Transverse colon (tissue), 4 donors: ENCODE measurements at places on chromosomes 1 and 21. TPM values are rescaled to one million over a fixed set of nuclear protein-coding genes. Genes with fewer than 3 reads are reported as not detected.

The SMIM1 gene
- not detected for total RNA-seq

DNA sequence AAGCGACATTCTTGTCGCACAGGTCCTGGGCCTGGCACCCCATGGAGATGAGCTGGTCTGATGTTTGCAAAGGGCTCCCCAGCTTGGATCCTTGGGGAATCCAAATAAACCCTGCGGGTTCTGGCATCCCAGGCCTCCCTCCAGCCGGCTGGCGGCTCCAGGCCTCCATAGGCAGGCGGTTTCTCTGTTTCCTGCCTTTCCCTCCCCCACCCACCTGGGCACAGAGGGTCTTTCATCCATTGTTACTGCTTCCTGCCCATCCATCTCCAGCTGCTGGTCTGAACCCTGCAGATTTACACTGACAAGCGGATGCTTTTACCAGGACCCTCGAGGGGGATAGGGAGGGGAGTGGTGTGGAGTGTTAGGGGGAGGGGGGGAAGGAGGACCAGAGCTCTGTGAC lies 39.1 kb upstream of the ID3 start:
- no peak for DNase-seq

GRCh38 chr1:46496505-46496904 lies 6.9 kb downstream of the DMBX1 start:
- no peak for DNase-seq

The ZMYM1 gene
- 13.8 TPM for total RNA-seq

DNA sequence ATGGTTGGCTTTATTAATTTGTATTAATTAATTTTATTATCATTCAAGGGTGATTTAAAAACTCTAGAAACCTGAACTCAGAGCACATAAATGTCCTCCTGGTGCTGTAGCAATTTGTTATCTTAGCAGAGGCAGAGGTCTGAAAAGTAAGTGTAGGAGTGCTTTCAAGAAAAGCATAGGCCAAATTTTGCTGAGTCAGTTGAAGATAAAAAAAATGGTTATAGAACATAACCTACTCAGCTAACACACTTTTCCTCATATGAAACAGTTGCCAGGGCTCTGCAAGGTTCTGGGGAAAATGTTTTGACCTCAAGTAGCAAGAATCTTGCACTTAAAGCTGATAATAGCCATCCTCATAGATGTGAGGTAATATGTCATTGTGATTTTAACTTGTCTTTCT lies 53.5 kb upstream of the CHODL start:
- no peak for DNase-seq

DNA sequence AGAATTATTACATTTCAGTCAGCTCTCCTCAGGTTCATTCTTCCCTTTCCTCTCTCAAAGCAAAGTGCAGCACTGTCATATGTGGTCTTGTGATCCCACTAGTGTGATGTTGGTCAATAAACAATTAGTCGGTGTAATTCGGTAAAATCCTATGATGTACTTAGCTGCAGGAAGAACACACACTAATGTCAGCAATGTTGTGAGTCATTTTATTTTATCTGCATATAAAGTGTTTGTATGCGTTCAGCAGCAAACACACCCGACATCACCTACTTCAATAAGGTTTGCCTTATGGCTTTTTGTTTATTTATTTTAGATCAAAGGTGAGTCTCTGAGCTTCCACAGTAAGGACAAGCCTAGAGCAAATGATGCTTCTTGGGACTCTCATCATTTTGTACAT lies 47.8 kb downstream of the PTPN14 start:
- DNase-seq: no peak

The CCDC181 gene
- total RNA-seq: 0.95 TPM

The KPRP gene
- not detected for total RNA-seq

DNA sequence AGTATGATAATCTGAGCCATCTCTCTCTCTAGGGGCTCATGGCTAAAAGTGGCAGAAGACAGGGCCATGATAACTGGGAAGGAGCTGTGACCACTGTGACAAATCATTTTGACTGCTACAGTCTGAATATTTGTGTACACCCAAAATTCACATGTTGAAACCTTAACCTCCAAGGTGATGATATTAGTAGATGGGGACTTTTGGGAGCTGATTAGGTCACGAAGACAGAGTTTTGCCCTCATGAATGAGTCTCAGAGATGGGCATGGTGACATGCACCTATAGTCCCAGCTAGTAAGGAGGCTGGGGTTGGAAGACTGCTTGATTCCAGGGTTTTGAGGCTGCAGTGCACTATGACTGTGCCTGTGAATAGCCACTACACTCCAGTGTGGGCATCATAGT lies 174.9 kb downstream of the PLD5 start:
- DNase-seq: no peak

DNA sequence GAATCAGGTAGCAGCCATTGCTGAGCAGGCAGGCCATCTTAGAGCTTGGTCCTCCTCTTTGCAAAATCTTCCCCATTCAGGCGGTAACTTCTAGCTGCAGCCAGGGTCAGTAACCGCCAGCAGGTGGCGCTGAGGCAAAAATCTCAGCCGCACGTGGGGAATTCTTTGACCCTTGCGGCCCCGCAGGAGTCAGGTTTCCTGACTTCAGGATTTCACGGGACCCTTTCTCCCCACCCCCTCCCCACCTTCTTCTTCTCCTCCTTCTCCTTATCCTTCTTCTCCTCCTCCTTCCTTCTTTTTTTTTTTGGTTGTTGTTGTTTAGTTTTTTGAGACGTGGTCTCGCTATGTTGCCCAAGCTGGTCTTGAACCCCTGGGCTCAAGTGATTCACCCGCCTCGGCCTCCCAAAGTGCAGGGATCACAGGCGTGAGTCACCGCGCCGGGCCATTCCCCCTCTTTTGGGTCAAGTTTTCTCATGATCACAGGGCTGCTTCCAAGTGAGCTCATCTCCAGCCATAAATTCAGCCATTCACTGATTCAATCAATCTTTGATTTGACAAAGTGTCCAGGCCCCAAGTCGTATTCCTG lies 33.4 kb upstream of the TENT5B start:
- peak; percentile 72 for DNase-seq

GRCh38 chr1:68328490-68328889 lies 96.2 kb upstream of the WLS start:
- DNase-seq: no peak

The SLC30A1 gene
- 14.5 TPM for total RNA-seq

The ELAPOR1 gene
- total RNA-seq: 72.2 TPM

The NBPF6 gene
- 0.32 TPM for total RNA-seq

- no peak for DNase-seq
These were observed 101.1 kb upstream of the HNRNPU start for GRCh38 chr1:244965185-244966030.

DNA sequence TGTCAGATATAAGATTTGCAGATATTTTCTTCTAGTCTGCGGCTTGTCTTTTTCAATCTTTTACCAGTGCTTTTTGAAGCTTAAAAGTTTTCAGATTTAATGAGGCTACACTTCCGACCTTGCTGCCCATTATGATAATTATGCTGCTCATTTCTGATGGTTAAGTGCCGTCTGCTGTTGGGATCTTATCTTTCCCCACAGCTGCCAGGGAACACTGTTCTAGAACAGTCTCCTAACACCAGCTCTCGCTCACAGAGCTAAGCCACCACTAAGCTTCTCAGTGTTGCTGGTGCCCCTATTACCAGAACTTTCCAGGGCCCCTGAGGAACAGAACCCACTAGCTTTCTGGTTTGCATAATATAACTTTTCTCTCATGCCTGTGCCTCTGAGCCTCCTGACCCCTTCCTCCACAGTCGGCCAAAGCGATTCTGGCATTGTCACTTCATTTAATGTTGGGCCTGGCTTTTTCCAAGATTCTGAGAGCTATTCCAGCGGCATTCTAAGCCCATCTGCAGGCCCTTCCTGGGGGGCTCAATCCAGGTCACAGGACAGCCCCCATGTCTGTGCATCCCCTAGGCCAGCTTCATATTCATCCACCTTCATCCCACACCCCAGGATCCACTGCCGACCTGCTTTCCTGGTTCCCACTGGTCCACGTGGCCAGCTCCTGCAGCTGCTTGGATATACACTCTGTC lies 237.0 kb downstream of the PTPRU start:
- DNase-seq: no peak

DNA sequence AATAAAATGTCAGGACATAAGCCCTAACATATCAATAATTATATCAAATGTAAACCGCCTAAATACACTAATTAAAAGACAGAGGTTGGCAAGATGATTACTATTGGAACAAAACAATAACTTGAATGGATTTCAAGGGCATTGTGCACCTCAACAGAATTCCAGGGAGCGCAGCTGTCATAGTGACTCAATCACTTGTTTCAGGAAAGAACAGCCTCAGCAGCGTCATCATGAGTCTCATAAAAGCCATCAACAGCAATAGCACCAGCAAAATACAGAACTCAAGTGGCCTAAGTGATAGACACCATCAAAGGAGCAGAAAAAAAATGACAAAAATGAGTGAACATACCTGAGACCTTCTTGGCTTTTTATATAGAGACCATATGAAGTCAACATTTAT lies 632.7 kb upstream of the NR5A2 start:
- DNase-seq: no peak

DNA sequence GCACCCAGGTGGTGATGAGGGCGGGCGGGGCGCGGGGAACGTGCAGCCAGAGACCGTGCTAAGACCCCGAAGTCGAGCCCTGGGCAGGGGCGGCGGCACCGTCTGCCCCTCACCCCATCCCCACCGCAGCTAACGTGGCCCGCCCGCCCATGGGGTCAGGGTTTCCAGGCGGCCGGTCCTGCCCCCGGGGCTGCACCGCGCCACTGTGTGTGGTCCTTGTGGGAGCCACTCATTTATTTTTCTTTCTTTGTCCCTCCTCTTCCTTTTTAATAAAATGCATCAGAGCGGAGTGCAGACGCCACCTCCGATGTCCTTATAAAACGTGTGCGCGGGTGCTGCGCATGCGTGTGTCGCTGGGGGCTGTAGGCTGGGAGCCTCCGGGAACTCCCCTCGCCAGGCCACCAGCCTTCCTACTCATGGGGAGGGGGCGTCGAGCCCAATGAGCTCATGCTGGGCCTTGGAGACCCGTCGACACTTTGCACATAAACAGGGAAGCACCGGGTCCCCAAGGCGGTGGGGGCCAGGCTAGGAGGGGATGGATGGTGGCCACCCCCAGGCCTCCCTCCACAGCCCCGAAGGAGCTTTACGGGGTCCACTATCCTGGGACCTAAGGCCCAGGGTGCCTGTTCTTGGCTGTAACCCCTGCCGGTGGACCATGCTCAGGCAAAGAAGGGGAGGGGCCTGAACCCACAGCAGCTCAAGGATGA lies 59.9 kb downstream of the WNT9A start:
- DNase-seq: peak; percentile 59

The LEMD1 gene
- total RNA-seq: not detected

DNA sequence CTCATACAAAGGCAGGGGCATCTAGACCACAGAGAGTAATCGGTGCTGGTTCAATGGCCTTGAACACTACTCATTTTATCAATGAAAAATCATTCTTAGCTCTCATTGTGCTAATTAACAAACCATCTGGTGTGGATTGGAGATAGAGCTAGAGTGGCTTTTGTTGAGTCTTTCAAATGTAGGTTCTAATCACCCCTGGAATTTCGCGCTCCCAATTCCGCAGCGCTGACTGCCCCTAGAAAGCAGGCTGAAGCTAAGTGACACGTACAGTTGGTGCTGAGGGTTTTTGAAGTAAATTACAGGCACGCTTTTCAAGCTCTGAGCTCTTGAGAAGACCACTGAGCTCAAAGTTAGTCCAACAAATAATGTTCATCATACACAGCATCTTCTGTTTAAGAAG lies 31.2 kb upstream of the CA6 start:
- DNase-seq: no peak

The PTPN14 gene
- 9.7 TPM for total RNA-seq

DNA sequence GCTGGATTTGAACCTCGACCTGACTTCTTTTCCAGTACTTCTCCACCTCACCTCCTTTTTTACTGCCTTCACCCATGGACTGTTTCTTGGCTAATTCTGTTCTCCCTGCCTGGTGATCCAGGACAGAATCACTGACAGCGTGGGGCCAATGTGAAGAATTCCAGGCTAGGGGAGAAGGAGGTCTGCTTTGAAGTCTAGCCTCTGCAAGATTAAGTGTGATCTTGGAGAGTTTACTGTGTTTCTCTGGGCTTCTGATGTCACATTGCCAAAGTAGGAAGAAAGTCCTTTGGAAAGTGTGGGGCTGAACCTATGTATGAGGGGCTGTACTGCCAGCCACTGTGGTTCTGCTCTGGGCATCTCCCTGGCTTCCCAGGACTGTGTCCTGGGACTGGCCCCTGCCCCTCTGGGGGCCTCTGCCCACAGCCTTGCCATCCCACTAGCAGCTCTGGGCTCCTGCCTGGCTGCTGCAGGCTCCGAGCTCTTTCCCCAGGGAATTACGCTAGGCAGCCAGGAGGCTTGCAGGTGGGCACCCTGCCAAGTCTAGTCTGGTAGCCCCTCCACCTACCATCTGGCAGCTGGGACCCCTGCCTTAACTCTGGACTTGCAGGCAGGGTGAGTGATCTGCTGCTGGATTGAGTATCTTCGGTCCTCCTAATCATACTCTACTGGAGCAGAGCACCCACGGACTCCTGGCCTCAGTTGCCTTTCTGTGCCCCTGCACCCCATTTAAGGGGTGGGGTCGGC lies 52.2 kb downstream of the YARS1 start:
- DNase-seq: no peak

The PPM1J gene
- 1.7 TPM for total RNA-seq

- no peak for DNase-seq
These were observed 42.4 kb downstream of the ABL2 start for GRCh38 chr1:179187043-179187442.

- peak; percentile 23 for DNase-seq
These were observed 22.3 kb downstream of the ACP6 start for GRCh38 chr1:147647796-147648633.

DNA sequence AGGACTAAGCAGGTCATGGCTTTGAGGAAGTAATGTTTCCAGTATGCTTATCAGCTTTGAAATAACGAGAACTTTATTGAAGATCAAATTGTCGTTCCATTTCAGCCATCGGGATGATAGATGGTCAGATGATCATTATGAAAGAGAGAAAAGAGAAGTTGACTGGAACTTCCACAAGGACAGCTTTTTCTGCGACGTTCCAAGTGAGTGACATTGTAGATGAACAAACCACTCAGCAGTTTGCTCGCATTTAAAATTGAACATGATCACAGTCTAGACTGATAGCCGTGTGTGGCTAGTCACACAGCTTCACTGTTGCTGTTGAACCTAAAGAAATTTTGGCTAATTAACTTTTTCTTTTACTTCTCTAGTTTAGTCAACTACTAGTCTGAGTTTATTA lies 151.1 kb downstream of the TLR5 start:
- no peak for DNase-seq

DNA sequence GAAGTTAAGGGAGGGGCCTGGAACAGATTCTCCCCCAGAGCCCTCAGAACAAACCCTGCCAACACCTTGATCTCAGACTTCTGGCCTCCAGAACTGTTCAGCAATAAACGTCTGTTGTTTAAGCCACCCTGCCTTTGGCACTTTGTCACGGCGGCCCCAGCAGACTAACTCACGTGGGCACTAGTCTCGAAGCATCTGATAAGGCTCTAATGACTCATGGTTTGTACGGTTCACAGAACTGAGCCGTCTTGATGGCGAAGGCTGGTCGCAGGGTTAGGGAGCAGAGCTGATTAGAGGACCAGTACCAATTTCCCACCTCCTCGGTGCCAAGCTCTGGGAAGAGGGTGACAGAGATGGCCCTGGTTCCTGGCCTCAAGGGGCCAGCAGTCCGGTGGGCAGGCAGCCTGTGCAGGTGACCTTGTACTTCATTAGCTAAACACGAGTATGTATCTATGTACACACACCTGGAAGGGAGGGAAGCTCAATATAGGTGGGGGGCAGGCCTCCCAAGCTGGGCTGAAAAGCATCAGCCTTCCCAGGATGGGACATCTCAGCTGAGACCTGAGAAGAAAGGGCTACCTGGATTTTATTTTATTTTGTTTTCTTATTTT lies 112.8 kb downstream of the MRPS6 start:
- DNase-seq: no peak

- no peak for DNase-seq
These were observed 120.9 kb downstream of the ASTN1 start for GRCh38 chr1:177043597-177043996.
